ENCODE measurements at places on chromosomes 6 and 20. TPM values are rescaled to one million over a fixed set of nuclear protein-coding genes. Genes with fewer than 3 reads are reported as not detected.
A peak's percentile ranks its signal among the peaks of the same experiment; 100 is the strongest.

Gene TMEM217
- total RNA-seq = not detected

Gene ADGRF5
- 5.8 TPM for total RNA-seq

- no peak for DNase-seq
Measured at GRCh38 chr6:17349427-17349826, 44.0 kb upstream of the CAP2 start.

DNA sequence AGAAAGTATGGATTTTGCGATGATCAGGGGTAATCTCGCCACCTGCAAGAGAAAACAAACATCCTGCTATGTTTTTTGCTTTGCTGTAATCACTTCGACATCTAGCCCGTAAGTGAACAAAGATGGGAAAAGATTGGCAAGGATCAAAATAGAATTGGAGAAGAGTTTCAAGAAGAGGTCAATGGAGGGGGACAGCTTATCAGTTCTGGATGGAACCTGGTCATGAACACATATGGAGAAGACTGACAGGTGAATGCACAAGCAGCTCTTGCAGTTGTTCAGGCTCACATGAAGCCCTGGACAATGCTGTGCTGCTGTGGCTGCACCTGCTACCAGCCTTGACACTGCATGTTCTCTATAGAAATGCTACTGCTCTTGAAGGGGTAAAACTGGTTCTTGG is 222.1 kb downstream of the BCAS1 start:
- no peak for DNase-seq

GRCh38 chr6:37257634-37258404 is at the start of the genes TBC1D22B and TMEM217:
Gene TBC1D22B, plus strand, starts transcription at chr6:37257772. Its CDS starts 146 bp downstream, at chr6:37257918.
Gene TMEM217, minus strand, starts transcription at chr6:37258144. Its CDS starts 39,114 bp downstream, at chr6:37219030.
- peak; percentile 95 for DNase-seq
